ENCODE measurements at places on chromosomes 6 and 20. TPM values are rescaled to one million over a fixed set of nuclear protein-coding genes. Genes with fewer than 3 reads are reported as not detected.
A peak's percentile ranks its signal among the peaks of the same experiment; 100 is the strongest.

WDR46 gene
- total RNA-seq: 50.6 TPM

CCND3 gene
- total RNA-seq: 124 TPM

FAM209A gene
- 2.2 TPM for total RNA-seq

PSORS1C1 gene
- not detected for total RNA-seq

SNRNP48 gene
- total RNA-seq: 13.8 TPM

BTN1A1 gene
- 0.32 TPM for total RNA-seq

CST9L gene
- not detected for total RNA-seq

- DNase-seq: no peak
These were observed 168.9 kb downstream of the FRK start for GRCh38 chr6:115891750-115892149.

DNA sequence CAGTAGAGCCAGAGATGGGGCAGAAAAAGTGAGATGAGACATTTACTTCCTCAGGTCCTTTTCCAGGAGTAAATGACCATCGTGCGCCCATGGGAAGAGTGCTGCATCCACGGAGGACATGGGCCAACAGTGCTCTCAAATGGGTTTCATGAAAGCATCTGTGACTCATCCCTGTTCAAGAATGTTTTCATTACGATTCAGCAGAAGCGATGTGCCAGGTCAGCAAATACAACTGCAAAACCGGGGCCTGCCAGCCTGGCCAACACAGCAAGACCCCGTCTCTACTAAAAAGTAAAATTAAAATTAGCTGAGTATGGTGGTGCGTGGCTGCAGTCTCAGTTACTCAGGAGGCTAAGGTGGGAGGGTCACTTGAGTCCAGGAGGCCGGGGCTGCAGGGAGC, 125.1 kb downstream of the LY86 start:
- DNase-seq: no peak

DNA sequence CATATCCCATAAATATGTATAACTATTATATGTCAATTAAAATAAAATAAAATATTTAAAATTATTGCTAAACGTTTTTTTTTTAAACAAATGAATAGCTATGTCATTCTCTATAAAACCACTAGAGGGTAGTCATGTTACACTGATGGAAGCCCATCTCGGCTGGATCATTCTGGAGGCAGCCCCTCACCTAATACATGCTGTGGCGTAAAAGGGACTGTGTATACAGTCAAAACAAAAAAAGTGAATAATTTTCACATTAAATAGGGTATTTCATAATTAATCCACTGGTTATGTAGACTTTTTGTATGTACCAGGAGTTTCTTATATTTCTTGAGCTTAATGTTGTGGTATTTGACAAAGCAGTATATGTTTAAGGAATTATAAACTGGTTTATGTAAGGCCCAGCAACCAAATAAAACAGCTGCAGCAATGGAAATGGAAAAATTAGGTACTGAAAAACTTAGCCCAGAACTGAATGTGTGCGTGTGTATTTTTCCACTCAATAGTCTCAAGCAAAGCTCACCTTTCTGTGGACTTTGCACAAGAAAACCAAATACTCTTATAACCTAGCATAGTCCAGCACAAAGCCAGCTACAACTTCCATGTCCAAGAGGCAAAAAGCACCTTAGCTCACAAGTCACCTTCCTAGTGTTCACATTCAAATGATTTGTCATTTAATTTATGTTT, 81.7 kb downstream of the COL9A1 start:
- DNase-seq: no peak

- no peak for DNase-seq
These were observed 55.7 kb downstream of the GNAS start for GRCh38 chr20:58908221-58908620.

- DNase-seq: no peak
These were observed 32.4 kb downstream of the OR5V1 start for GRCh38 chr6:29336269-29336668.

GRCh38 chr6:143692696-143693095, 14.9 kb downstream of the PHACTR2 start:
- no peak for DNase-seq

- DNase-seq: no peak
These were observed 515.7 kb upstream of the FLRT3 start for GRCh38 chr20:14853079-14853478.

GRCh38 chr20:1817577-1818211, 77.5 kb upstream of the SIRPA start:
- no peak for DNase-seq

GRCh38 chr6:160133441-160134336, 12.1 kb downstream of the SLC22A1 start:
- no peak for DNase-seq

DNA sequence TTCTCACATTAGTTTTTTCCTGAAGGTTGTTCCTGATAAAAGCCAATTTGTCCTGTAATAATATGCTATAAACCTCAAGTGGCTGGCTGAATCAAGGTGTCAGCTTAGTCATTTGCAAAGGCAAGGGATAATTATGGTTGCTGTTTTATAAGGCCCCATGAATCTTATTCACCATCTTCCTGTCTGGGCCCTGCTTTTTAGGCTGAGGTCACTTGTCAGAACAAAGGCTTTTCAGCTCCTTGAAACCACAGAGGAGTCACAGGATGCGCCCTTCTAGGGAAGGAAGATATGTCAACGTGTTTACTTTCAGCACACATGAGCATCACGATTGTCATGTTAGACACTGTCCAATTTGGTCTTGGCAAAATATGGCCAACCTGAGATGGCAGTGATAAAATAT, 64.8 kb upstream of the NAA20 start:
- no peak for DNase-seq

DNA sequence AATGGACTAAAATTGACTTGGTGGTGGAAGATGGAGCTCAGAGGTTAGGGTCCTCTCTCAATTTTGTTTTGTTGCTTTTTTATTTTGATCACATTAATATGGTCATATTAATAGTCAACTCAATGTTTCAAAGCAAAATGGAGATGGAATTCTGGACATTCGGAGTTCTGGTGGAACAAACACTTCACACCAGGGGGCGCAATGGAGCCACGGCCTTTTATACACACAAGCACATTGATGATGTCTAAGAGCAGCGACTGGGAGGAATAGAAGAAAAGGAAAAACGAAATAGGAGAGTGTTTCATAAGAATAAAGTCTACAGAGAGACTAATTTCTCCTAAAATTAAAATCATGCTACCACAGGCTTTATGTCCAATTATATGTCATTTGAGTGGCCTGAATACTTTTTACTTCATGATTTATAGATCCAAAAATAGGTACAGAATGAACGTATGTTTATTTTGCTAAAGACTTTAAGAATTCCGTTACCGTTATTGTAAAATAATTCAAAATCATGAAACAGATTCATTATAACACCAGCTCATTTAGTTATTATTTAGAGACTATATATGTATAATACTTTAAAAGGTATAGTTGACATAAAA, 197.6 kb upstream of the SASH1 start:
- DNase-seq: peak; percentile 80

- no peak for DNase-seq
These were observed 24.4 kb upstream of the ADTRP start for GRCh38 chr6:11802886-11803590.

- DNase-seq: no peak
These were observed 21.2 kb upstream of the CDKN1A start for GRCh38 chr6:36657271-36657670.

DNA sequence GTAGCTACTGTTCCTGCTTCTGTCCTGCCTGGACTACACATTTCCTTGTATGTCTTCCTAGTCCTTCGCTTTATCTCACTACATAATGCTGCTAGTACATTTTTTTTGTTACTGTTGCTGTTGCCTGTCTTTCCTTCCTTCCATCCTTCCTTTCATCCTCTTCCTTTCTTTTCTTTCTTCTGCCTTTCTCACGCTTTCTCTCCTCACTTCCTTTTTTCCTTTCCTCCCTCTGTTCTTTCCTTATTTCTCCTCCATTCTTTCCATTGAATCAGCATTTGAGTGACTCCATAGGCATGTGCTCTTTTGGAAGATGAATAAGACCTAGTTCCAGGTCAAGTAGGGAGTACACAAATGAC, 46.3 kb downstream of the MAP3K4 start:
- DNase-seq: no peak

DNA sequence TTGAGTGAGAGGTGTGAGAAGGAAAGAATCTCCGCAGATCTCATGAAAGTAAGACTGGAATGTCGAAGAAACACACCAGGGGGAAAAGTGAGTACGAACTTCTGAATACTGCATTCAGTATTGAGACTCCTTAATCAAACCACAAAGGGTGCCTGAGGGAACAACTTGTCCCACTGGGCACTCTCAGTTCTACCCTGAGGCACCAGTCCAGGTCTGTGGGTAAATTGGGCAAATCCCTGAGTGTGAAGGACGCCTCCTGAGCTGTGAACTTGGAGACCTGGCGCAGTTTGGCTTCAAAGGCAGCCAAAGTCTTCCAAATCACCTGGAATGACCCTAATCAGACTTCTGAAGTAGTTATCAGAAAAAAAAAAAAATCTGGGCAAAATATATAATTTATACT, 329.7 kb downstream of the BTBD9 start:
- no peak for DNase-seq

DNA sequence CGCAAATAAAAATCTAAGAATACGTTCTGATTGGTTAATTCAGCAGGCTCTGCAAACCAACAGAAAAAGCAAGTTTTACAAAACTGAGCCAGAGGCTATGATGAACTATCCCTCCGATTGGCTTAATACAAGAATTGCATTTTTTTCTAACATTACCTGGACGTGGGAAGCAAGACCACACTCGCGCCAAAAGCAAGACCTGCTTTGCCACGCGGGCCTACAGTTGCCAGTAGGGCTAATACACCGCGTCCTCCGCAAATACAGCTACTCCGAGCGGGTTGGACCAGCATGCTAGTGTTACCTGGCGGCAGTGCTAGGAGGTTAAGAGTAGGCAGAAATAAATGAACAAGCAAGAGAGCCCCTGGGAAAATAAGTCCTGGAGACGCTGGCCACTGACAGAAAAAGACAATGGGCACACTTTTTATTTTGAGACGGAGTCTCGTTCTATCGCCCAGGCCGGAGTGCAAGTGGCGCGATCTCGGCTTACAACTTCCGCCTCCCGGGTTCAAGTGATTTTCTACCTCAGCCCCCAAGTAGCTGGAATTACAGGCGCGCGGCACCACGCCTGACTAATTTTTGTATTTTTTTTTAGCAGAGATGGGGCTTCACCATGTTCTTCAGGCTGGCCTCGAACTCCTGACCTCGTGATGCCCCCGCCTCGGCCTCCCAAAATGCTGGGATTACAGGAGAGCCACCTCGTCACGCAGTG, 131.9 kb upstream of the BTN3A2 start:
- DNase-seq: peak; percentile 85

- DNase-seq: no peak
These were observed 64.0 kb downstream of the JAG1 start for GRCh38 chr20:10609770-10610169.
